Fibroblast of skin of right quadriceps (primary cell): ENCODE measurements at places on chromosomes 11 and 22.

DNA sequence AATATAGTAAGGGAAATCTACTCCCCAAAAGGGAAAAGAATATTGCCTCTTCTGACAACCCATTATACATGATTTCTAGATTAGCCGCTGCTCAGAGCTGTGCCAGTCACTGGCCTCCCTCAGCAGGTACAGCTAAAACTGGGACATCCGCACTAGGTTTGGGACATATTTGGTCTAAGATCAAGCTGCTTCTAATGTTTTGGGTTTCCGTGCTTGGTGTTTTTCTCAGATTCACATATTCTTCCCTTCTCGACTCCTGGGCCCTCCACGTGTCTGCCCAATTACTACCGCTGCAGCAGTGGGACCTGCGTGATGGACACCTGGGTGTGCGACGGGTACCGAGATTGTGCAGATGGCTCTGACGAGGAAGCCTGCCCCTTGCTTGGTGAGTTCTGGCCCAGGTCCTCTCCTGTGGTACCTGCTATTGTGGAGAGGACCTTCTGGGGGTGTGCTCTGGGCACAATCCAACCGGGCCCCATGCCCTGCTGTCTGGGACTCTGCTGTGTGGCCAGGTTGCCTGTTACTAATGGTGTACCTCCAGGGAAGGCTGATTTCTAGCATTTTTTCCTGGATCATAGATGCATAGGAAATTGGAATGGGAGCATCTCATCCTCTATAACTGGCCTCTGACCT is 138.1 kb upstream of the SORL1-AS1 start:
- no peak for DNase-seq

DNA sequence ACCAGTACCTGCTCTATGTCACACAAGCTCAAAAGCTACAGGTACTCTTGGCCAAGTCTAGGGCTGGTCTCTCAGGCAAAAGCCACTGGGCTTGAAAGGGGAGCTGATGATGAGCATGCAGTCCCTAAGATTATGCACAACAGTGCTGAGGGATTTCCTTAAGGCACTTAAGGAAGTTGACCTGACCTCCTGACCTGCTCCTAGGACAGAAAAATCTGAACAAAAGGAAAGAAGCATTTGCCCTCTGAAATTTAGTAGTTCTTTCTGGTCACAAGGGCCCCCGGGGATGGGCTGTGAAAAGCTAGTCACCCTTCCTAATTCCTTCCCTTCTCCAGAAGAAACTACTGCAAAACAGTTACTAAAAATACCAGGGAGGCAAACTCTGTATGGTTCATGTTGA is 83.6 kb upstream of the PHOX2A start:
- no peak for DNase-seq

- peak; percentile 83 for DNase-seq
Measured at GRCh38 chr11:122853971-122854446, 15.7 kb downstream of the CRTAM start.

DNA sequence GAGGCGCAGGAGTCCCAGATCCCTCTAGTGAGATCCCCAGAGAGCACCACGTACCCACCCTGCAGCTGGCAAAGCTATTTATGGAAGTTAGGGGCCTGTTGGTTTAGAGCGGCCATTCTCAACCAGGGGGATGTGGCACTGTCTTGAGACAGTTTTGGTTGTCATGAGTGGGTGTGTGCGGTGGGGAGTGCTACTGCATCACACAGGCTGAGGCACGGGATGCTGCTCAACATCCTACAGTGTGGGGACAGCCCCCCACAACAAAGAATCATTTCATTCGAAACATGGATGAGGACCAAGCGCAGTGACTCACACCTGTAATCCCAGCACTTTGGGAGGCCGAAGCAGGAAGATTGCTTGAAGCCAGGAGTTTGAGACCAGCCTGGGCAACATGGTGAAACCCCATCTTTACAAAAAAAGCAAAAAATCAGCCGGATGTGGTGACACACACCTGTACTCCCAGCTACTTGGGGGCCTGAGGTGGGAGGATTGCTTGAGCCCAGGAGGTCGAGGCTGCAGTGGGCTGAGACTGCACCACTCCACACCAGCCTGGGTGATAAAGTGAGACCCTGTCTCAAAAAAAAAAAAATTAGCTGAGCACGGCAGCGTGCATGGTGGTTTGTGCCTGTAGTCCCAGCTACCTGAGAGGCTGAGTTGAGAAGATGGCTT is 28.2 kb downstream of the GGT5 start:
- no peak for DNase-seq

DNA sequence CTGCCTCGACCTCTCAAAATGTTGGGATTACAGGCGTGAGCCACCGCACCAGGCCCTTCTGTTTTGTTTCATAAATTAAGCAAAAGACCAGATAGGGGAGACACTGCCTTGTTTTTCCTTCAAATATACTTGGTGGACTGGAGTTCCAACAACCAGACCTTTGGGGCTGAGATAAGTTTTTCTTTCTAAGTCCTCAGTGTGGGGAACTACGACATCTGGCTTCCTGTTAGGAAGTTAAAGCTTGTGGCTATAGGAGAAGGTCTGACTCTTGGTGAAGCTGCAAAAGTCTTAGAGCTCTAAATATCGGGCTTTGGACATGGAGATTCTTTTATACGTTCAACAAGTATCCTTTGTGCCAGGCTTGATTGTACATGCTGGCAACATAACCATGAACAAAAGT is 64.1 kb upstream of the EED start:
- no peak for DNase-seq

GRCh38 chr11:27464289-27464696 is 8.3 kb downstream of the LGR4 start:
- peak; percentile 61 for DNase-seq

DNA sequence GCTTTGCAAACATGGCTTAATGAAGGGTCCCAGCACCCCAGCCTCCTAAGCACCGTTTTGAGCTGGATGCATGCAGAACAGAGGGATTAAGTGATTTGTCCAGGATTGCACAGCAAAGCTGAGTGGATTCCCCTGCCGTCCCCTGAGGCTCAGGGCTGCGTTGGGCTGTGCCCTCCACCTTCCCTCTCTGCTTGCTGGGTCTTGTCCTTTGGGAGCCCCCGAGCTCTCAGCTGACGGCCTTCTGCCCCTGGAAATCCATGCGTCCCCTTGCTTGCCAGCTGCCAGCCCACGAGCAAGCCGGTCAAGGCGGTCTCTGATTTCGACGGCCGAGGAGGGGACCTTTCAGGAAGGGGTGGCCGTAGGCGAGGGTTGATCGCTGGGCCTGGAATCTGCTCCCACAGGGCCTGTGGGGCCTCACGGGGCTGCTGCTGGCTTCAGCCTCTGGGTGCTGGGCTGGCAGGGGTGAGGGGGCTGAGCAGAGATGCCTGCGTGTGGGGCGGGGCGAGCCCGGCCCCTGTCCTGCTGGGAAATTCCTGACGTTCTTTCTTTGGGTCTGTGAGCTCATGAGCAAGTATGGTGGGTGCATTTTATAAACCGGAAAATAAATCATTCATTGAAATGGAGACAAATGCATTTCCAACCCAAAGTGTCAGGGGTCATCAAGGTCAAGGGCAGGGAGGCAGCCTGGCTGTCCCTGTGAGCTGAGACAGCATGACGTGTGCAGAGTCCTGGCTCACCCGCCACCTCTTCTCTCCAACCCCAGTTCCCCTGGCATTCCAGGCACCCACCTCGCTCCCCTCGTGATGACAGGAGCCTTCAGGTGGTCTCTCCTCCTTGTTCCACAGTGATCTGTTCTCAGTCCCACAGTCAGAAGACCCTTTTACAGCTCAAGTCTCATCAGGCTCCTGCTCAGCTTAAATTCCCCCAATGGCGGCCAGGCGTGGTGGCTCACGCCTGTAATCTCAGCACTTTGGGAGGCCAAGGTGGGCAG is 28.1 kb downstream of the FGF4 start:
- DNase-seq: peak; percentile 43

GRCh38 chr11:64862987-64863390 is 15.4 kb downstream of the EHD1 start:
- no peak for DNase-seq

DNA sequence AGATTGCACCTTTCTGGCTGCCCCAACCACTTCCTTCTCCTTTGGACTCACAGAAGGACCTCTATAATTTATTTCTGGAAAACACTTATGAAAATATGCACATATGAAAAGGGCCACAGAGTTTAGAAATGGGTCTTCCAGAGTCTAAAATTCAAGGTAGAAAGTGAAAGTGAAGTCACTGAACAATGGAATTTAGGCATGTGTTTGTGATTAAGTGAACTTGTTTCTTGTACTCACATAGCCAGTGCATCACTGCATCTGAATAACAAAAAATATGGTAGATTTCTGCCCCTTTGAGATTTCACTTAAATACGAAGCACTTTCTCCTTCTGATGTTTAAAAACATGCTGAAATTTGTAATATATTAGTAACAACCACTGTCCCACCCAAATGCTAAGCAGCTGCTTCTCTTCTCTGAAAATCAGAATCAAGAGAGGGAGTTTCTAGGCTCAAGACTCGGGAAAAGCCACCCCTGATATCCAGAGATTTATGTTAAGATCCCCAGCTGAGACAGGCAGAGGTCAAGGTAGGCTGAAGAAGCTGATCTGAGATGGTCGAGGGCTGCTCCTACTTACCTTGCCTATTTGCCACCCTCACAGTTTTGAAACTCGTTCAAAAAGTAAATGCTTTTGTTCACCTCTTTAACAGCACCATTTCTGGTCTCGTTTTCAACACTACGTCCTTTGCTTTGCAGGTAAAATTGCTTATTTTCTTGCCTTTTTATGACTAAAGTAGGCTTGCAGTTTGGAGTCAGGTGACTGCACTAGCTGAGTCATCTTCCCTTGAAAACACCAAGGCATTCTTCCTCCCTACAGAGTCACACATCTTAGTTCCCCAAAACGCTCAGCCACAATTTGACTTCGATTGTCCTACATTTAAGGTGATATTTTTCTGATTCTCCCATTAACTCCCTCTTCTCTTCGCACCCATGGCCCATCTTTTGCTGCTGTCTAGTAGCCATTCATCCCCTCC is at the start of gene XKR3:
Gene XKR3, minus strand, starts transcription at position 696 of the 972 bp plus-strand sequence. CDS start 17,338 bp downstream, outside the sequence.
- no peak for DNase-seq

GRCh38 chr11:127018683-127019279 is 18.2 kb upstream of the KIRREL3 start:
- DNase-seq: no peak

DNA sequence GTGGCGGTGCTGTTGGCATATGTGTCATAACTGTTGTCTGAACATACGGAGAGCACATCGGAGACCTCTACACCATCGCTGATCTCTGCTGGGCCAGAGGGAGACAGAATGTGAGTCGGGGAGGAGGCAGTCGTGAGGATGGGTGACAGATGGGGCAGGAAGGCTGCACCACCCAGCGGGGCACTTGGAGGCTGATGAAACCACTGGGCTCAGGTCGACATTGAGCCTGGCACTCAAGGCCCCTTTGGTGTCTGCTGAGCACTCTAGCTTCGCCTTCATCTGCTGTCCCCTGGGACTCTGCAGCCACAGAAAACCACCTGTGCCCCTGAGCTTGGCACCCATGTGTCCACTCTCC is 2.5 kb upstream of the KLHL35 start:
- no peak for DNase-seq

- DNase-seq: peak; percentile 21
Measured at GRCh38 chr11:125348674-125349309, 147.3 kb downstream of the FEZ1 start.

GRCh38 chr11:114192841-114193389 is 103.3 kb upstream of the NNMT start:
- no peak for DNase-seq

- DNase-seq: peak; percentile 74
Measured at GRCh38 chr11:69599502-69599901, 41.5 kb upstream of the CCND1 start.

DNA sequence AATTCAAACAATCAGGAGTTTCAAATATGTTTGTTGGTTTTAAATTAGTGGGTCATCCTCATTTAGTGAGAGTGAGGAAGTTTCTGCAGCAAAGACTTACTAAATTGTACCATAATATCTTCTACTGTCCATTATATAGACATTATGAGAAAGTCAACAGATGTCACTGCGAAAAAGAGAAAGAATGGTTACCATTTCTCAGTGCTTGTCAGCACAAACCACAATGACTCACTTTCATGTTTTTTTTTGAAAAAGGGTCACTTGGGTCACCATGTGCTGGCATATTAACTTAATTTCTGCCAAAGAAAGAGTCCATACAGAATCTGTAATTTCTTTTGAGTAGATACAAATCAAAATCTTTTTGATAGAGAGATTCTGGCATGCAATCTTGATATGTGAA is 924.6 kb upstream of the FAT3 start:
- peak; percentile 52 for DNase-seq

- DNase-seq: peak; percentile 66
Measured at GRCh38 chr11:123546515-123546914, 107.9 kb downstream of the SCN3B start.

GRCh38 chr11:19059833-19060232 is 684 bp downstream of the MRGPRX2 start:
- DNase-seq: no peak

DNA sequence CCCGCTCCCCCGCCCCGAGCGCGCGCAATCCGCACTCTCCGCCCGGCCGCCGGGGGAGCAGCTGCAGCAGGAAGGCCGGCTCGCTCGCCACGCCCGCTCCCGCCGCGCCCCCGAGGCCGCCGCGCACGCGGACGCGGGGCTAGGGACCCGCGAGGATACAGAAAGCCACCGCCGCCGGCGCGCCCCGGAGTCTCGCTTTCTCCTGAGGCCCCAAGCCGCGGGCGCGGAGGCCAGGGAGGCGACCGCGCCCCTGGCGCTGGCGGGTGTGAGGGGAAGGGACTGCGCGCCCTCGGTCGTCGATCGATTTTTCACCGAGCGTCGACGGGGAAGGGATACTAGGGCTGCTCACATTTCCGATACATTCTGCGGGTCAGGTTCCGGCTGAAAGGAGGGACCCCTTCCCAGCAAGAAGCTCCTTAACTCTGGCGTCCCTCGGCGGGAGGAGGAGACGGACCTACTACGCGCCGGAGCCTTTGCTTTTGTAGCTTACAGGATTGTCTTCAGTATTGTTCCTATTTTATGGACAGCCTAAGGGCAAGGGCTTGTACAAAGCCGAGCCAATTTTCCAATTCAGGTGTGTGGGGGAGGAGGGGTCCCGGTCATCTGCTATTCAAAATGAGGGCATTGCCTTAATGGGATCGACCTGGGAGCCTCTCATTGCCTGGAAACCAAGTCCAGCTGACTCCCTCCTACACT is 416 bp upstream of the GAB2 start:
- DNase-seq: peak; percentile 83
